DMS153 (cell line): ENCODE measurements at places on chromosomes 13 and 19.

- DNase-seq, result no peak
These were observed 139.9 kb upstream of the RFC3 start for GRCh38 chr13:33678084-33678483.

DNA sequence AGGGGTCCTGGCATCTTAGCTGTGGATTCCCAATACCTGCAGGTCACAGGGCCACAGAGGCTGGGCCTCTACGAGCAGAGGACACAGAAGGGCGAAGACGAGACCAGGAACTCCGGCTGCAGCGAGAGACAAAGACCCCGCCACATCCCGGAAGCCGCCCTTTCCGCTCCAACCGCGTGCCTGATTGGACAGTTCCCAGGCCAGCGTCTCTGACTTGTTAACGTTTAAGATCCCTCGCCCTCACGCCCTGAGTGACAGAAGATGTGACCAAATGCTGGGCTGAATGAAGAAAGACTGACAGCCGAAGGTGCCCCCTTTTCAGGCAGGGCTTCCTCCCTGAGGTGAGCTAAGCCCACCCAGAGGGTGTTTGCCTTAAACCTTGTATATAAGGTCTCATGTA is at the start of gene ZNF98:
ZNF98 (minus strand) TSS at position 136 of the 400 bp plus-strand sequence; CDS start at position 14, 122 bp downstream.
- no peak for DNase-seq

DNA sequence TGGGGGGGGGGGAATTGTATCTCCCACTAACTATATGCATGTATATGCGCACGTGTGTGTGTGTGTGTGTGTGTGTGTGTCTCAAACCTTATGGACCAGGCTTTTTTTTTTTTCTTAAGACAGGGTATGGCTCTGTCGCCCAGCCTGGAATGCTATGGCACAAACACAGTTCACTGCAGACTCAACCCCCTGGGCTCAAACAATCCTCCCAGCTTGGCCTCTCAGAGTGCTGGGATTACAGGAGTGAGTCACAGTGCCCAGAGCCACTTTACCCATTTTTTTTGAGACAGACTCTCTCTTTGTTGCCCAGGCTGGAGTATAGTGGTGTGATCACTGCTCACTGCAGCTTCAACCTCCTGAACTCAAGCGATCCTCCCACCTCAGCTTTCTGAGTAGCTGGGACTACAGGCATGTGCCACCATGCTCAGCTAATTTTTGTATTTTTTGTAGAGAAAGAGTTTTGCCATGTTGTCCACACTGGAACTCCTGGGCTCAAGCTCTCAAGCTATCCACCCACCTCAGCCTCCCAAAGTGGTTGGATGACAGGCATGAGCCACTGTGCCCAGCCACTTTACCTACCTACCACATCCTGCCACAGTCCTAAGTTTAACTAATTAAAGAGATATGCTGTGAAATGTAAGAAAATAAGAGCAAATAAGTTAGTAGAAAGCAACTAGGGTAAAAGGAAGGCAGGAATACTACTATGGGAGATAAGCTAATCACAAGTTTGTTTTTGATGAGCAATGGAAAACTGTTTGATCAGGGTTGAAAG is 2.4 kb downstream of the ZMYM5 start:
- DNase-seq, result no peak

GRCh38 chr19:36797786-36798108 is 25.1 kb upstream of the ZNF850 start:
- DNase-seq, result no peak

DNA sequence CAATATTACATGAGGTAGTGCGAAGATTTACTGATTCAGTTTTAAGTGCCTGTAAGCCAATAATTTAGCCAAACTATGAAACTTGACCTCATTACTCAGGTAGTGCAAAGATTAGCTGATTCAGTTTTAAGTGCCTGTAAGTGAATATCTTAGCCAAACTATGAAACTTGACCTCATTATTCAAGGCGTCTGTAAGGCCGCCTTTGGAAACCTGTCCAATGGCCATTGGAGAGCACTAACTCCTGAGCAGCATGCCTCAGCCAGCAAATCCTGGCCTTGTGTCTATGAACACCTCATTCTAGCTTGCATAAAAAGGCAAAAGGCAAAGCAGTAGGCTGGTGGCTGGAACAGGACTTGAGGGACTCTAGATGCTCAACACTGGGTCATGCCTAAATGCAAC is 127.0 kb upstream of the GPR12 start:
- no peak for DNase-seq

- DNase-seq, result no peak
These were observed 540.4 kb downstream of the IRS2 start for GRCh38 chr13:109246001-109246400.

DNA sequence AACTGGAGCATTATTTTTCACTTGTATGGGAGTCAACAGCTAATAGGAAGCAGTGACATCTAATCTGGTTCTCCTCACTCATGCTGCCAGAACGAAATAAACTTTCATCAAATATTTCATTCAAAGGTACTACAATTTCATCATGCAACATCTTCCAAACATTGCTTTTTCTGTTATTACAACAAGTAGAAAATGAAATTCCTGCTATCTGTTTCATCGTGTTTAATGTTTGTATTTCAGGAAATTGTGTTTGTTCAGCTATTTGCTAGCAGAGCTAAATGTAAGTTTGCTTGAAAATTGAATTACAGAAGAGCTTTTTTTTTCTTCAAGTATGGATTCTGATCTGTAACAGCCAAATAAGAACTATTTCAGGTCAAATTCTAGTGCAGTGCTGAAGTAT is 90.1 kb downstream of the SLITRK6 start:
- DNase-seq, result no peak

DNA sequence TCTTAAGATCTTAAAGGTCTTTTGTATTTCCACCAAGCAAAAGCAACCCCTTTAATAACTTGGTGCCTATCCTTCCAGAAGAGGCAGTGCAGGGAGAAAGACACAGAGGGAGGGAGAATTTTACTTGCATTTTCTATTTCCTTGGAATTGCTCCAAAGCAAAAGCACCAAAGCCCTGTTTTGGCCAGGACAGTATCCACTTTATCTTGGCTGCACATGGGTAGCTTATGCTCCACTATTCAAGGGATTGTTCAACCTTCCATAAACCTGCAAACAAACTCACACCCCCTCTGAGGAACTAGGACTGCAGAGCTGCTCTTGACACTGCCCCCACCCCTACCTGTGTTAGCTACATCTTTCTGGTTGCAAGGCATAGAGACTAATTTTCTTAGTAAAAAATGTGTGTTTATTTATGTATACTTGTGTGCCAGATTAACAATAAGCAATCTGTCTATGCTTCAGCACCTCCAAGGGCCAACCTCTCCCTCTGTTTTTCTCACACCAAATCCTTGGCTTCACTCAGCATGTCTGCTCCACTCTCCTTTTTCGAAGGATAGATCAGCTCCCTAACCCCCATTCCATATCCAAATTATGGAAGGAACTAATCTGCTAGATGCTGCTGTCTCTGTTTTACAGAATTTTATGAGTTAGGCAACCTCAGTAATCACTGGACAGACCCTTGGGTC is 68.1 kb upstream of the KLF12 start:
- DNase-seq, result no peak

GRCh38 chr13:49082653-49083536 is 107.2 kb downstream of the FNDC3A start:
- DNase-seq, result no peak

DNA sequence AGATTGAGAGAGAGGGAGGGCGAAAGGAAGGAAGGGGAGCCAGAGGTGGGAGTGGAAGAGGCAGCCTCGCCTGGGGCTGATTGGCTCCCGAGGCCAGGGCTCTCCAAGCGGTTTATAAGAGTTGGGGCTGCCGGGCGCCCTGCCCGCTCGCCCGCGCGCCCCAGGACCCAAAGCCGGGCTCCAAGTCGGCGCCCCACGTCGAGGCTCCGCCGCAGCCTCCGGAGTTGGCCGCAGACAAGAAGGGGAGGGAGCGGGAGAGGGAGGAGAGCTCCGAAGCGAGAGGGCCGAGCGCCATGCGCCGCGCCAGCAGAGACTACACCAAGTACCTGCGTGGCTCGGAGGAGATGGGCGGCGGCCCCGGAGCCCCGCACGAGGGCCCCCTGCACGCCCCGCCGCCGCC is at the start of gene TNFSF11:
TNFSF11 (plus strand) TSS at position 142 of the 400 bp plus-strand sequence; CDS start at position 294, 152 bp downstream.
- DNase-seq, result no peak

DNA sequence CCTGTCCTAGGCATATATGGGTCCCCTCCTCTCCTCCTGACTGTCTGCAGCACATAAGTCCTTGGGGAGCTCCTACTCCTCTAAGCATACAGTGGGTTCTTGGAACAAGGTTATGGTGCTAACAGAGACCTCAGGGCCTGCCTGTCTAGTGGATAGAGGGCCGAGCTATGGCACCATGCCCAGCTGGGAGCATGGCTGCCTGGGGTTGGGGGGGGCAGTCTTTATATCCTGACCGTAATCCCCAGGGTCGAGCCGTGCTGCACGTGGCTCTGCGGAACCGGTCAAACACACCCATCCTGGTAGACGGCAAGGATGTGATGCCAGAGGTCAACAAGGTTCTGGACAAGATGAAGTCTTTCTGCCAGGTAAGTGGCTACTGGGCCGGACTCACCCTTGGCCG is 3.3 kb downstream of the GPI start:
- DNase-seq, result no peak

- DNase-seq, result no peak
These were observed at the start of gene TMEM221 for GRCh38 chr19:17448131-17448967. Gene TMEM221, minus strand, starts transcription at chr19:17448668. Its CDS starts 206 bp downstream, at chr19:17448462.

DNA sequence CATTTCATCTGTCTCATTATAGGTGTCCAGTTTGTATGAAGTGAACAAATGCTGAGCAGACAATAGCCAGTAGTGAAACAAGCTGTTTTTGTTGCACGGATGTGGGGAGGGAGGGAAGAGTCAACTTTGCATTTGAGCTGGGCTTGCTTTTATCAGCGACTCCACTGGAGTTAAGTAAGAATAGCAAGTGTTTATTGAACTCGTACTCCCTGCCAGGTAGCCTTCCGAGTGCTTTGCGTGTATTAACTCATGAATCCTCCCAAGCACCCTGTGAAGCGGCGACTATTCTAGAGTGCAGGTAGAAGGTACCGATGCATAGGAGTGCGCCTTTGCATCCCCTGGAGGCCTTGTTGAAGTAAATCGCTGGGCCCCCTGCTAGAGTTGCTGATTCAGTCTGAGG is 4.7 kb upstream of the ZNF444 start:
- no peak for DNase-seq

DNA sequence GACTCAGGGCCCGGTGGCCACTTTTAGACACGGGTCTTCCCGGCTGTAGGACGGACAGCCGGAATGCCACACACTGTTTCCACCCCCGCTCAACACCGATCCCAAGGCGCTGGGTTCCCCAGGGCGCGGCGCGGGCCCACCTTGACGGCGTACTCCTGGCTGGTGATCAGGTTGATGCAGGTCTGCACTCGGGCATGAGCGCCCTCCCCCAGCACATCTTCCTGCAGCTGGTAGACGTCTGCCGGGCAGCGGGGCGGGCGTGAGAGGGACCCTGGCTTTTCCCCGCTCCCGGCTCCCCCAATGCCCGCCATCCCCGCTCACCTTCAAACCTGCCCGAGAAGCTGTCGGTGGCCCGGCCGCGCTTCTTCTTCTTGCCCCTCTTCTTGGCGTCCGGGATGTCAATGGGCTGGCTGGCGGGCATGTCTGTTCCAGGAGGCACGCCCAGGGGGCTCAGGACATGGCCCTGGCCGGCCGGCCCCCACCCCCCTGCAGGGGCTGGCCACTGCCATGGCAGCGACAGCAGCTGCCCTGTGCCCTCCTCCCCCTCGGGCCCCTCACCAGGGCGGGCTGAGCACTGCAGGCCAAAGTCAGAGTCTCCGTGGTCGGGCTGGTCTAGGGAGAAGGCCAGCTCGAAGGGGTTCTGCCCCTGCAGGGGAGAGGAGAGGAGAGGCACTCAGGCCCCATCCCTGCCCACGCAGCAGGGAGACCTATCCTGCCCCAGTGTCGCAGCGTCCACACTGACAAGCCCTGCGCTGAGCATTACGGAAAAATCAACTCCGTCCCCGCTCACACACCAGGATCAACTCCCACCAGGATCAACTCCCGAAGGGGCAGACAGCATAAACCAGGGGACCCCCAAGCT is 4.8 kb downstream of the MKNK2 start:
- no peak for DNase-seq

DNA sequence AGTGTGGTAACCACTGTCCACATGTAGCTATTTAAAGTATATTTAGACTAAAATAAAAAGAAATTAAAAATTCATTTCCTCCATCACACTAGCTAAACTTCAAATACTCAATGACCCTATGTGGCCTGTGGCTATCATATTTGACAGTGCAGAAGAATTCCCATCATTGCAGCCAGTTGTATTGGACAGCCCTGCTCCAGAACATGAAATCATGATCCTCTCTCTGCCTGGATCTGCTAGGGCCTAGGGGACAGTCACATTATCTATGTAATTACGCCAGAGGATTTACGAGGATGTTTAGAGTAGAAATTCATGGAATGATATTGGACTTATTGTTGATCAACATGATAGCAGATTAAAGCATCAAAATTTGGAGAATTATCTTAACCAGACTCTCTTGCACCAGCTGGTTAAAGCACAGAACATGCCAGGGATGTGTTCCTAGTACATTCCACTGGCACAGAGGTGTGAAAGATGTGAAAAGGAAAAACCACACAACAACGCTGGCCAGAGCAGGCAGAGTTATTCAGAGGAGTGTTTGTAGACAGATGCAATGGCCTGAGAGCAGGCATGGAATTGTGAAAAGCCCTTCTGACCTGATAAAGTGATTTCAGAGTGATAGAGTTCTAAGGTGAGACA is 108.9 kb upstream of the STARD13 start:
- DNase-seq, result no peak

- no peak for DNase-seq
These were observed 1.2 kb upstream of the ZNF574 start for GRCh38 chr19:42074513-42075363.

DNA sequence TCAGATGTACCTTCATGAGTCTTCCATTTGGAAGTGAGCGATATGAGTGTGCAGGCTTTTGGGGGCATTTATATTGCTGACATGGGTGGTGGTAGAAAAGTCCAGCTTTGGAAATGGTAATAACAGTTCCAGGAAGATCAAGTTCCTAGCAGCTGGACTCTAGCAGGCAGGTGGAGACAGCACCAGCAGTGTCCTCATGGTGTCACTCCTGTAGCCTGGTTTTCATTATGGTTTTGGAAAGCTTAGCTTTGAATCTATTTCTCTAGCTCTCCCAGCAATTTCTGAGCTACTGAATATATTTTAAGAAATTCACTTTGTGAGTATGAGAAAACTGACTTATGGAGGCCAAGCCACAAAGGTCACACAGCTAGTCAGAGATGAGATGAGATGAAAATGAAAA is 523.2 kb upstream of the HTR2A start:
- no peak for DNase-seq

GRCh38 chr19:51971624-51972023 is 15.0 kb downstream of the ZNF350 start:
- no peak for DNase-seq

DNA sequence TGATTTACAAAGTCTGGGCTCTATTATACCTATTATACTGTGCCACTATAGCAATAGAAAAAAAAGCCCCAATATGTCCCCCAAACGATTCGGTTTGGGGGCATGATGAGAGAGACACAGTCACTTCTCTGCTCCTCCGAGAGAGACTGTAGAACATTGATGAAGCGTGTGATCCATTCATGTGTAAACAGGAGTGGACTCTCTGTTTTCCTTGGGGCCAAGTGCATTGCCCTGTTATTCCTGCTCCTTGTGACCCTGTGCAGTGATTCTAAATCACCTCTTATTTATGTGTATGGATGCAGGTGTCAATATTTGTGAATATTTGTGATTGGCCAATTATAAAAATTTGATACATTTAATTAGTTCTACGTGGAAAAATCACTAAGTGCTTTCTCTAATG is 17.0 kb downstream of the F10 start:
- no peak for DNase-seq

- no peak for DNase-seq
These were observed 1490.3 kb downstream of the UQCRFS1 start for GRCh38 chr19:27722625-27723024.
